ENCODE measurements at places on chromosomes 3 and 15. TPM values are rescaled to one million over a fixed set of nuclear protein-coding genes. Genes with fewer than 3 reads are reported as not detected.

Gene MUC4
- not detected for total RNA-seq

Gene BSN
- 6.5 TPM for total RNA-seq

Gene PLCB2
- total RNA-seq: 8.7 TPM

Gene PP2D1
- not detected for total RNA-seq

Gene CACNA1D
- total RNA-seq: 1.1 TPM

Gene PAQR5
- total RNA-seq: 0.21 TPM

Gene MCCC1
- total RNA-seq: 30.6 TPM

Gene QRICH1
- total RNA-seq: 153 TPM

DNA sequence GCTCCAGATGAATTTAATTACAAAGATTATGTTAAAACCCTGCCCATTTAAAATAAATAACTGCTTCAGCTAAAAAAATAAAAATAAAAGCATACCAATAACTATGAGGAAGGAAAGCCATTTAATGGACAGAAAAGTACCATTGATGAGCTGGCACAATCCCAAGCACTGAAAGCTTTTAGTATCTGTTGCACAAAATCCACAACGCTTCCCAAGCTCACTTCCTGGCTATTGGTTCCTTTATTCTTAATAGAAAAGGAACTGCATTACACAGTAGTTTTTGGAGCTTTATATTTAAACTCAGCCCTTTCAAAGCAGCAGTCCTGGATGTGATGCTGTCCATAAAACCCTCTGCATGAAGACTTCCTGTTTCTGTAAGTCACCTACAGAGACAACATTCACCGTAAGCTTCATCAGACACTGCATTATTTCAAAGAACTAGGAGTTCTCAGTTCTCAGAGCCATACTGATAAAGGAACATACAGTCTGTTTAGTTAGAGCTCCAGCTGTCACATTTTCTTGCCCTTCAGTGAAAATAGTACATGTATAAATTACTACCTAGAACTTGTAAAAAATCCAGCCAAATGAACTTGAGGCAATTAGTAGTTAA, 81.5 kb downstream of the CSNK1G1 start:
- H3K4me3 ChIP-seq: no peak overlapping the region
- H3K27me3 ChIP-seq: no peaks in the 10 kb centered on the region
- H3K36me3 ChIP-seq: peaks cover 4% of the 10 kb centered on the region
- H3K4me1 ChIP-seq: peaks cover 9% of the 10 kb centered on the region
- H3K27ac ChIP-seq: no peak overlapping the region

- no peak overlapping the region for H3K27ac ChIP-seq
- H3K4me3 ChIP-seq: no peak overlapping the region
- H3K27me3 ChIP-seq: peaks cover 5% of the 10 kb centered on the region
- no peaks in the 10 kb centered on the region for H3K36me3 ChIP-seq
These were observed 391.4 kb downstream of the LRTM1 start for GRCh38 chr3:54536450-54536849.

DNA sequence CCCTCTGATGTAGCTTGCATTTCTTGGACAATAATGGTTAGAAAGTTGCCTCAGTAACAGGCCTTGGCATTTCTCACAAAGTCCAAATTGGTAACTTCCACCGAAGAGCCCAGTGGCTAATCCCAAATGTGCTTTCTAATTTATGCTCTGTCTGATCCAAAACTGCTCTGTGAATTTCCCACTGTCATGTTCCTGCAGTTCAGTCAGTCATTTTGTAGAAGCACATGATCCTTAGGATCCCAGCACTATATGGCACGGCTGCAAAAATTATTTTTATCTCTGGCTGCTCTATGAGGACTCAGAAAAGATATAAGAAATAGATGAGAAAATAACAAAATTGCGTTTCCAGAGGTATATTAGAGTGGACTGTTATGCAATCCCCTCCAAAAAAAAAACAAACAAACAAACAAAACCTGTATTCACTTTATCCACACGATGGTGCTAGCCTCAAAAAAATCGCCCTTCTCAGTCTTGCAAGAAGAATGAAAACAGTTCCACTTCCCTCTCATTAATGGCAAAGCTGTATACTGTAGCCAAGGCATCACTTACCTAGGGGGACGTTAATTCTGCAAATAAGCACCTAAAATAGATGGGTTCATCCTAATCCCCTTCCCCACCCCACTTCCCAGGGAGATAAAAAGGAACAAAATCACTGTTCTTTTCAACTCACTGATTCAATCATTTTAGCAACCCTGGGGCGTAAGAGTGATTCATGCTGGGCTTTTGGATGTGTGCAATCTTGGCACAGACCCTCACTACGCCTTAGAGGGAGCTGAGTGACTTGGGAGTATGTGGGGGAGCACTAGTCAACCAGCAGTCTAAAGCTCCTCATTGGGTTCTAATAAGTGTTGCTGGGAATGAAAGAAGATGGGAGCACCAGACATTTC, 61.3 kb downstream of the TMCO5A start:
- H3K27me3 ChIP-seq: no peaks in the 10 kb centered on the region
- H3K36me3 ChIP-seq: peaks cover 5% of the 10 kb centered on the region
- H3K4me3 ChIP-seq: no peak overlapping the region
- DNase-seq: peak; percentile 48
- H3K4me1 ChIP-seq: peaks cover 10% of the 10 kb centered on the region

- no peaks in the 10 kb centered on the region for H3K27me3 ChIP-seq
- DNase-seq: no peak
- H3K4me3 ChIP-seq: no peak overlapping the region
- H3K36me3 ChIP-seq: no peaks in the 10 kb centered on the region
- no peaks in the 10 kb centered on the region for H3K4me1 ChIP-seq
- H3K27ac ChIP-seq: no peak overlapping the region
These were observed 4.8 kb downstream of the GPR15 start for GRCh38 chr3:98536456-98537017.

- H3K4me1 ChIP-seq: no peaks in the 10 kb centered on the region
- H3K27ac ChIP-seq: no peak overlapping the region
- no peak overlapping the region for H3K4me3 ChIP-seq
These were observed 118.0 kb downstream of the CACNA2D3 start for GRCh38 chr3:54240309-54240708.

- no peaks in the 10 kb centered on the region for H3K36me3 ChIP-seq
- H3K27me3 ChIP-seq: peaks cover 94% of the 10 kb centered on the region
- no peak overlapping the region for H3K27ac ChIP-seq
- H3K4me3 ChIP-seq: no peak overlapping the region
- H3K4me1 ChIP-seq: peaks cover 21% of the 10 kb centered on the region
- DNase-seq: no peak
These were observed 4.4 kb downstream of the GXYLT2 start for GRCh38 chr3:72892081-72892775.

DNA sequence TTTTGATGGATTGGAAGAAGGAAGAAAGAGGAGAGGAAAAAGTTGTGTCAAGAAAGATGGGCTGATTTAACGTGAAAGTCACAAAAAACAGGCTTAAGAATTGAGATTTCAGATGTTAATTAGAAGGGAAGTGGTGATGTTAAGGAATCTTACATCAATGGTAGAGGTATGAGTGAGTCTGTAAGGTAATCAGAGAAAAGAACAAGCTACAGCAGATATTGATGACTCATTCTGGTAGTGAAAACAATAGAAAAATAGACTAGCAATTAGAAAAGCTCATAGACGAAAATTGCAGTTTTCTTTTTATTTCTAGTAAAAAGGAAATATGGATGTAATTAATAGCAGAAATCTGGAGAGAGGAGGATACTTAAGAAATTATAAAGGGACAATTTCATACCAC, 559.6 kb downstream of the MCTP2 start:
- no peaks in the 10 kb centered on the region for H3K4me1 ChIP-seq
- no peaks in the 10 kb centered on the region for H3K36me3 ChIP-seq
- H3K27me3 ChIP-seq: no peaks in the 10 kb centered on the region

- peaks cover 7% of the 10 kb centered on the region for H3K36me3 ChIP-seq
- peak within 1 kb of the TSS; percentile 95 for H3K4me3 ChIP-seq
- peaks cover 30% of the 10 kb centered on the region for H3K27me3 ChIP-seq
- DNase-seq: no peak
These were observed at the start of gene SNX22 for GRCh38 chr15:64151727-64152506. Gene SNX22 (plus strand): TSS chr15:64151731. CDS start chr15:64151776, 45 bp downstream.

DNA sequence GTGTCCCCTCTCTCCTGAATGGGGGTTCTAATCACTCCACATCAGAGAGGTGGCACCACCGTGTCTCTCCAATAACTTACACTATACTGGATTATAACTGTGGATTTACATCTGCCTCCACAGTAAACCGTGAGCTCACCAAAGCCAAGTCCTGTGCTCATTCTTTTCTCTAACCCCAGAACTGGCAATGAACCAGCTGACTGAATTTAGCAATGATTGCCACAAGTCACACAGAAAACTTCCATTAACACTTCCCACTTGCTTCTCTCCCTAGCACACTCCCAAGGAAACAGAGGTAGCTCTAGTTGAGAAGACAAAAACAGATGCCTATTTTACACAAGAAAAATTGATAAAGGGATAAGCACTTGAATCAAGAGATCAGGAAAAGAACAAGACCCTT, 361.3 kb downstream of the ULK4 start:
- no peak for DNase-seq
- H3K4me1 ChIP-seq: no peaks in the 10 kb centered on the region
- H3K27me3 ChIP-seq: no peaks in the 10 kb centered on the region

GRCh38 chr3:44915702-44916438, 41.5 kb downstream of the TGM4 start:
- H3K4me3 ChIP-seq: no peak overlapping the region
- H3K36me3 ChIP-seq: peaks cover 5% of the 10 kb centered on the region
- H3K27ac ChIP-seq: no peak overlapping the region
- no peak for DNase-seq
- H3K27me3 ChIP-seq: no peaks in the 10 kb centered on the region

DNA sequence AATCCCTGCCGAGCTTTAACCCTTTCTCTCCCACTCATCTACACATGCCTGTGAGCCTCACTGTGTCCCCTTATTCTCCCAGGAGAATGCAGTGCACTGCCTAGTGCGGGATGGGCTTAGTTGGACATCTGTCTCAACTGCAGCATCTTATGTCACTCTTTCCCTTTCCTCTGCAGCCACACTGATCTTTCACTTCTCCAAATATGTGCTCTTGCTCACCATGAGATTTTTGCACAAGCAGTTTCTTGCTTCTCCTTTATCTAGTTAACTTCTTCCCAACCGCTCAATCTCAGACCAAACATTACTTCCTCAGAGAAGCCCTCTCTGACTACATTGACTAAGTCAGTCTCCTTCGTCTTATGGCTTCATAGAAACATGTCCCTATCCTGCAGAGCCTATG, 292.3 kb downstream of the KBTBD8 start:
- no peak overlapping the region for H3K27ac ChIP-seq
- no peaks in the 10 kb centered on the region for H3K4me1 ChIP-seq
- DNase-seq: no peak
- no peaks in the 10 kb centered on the region for H3K27me3 ChIP-seq

Measured in neural crest cell (in vitro differentiated cells).